ENCODE measurements at places on chromosomes 6 and 20. TPM values are rescaled to one million over a fixed set of nuclear protein-coding genes. Genes with fewer than 3 reads are reported as not detected.

Gene VSTM2L
- total RNA-seq, result not detected

Gene ECT2L
- total RNA-seq, result not detected

Gene SPATA25
- 1.0 TPM for total RNA-seq

GRCh38 chr6:36752886-36753506 lies 55.4 kb downstream of the RAB44 start:
- H3K27ac ChIP-seq, result peak overlapping the region; percentile 89
- peaks cover 54% of the 10 kb centered on the region for H3K4me1 ChIP-seq
- H3K4me3 ChIP-seq, result no peak overlapping the region

- H3K4me1 ChIP-seq, result peaks cover 42% of the 10 kb centered on the region
- peak overlapping the region; percentile 96 for H3K4me3 ChIP-seq
- peak overlapping the region; percentile 97 for H3K27ac ChIP-seq
Observed at GRCh38 chr6:95576218-95576997, 927 bp upstream of the MANEA start.

Gene UNC93A
- not detected for total RNA-seq

DNA sequence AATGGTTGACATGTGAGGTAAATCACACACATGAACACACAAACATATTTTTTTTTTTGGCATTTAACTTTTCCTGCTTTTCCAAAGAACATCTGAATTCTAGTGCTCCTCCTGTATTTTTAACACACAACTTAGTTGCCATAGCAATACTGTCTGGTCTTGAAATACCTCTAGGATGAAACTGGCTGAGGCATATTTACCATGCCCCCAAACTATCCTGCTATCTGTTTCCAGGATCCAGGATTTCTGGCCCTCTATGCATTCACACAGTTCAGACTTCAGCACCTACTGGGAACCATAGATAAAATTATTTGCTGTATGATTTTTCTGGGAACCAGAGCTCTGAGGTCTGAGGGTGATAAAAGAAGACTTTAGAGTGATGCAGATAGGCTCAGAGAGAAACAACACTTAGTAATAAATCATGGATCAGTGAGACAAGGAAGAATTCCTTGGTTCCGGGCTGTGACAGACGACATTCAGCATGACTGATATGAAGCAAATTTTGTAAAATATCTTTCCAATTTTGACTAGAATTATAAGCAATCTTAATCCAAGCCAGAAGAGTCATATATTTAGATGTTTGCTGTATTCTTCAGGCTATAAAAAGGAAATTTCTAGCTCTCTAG lies 359.7 kb downstream of the BTBD9 start:
- H3K4me1 ChIP-seq, result peaks cover 14% of the 10 kb centered on the region
- H3K27me3 ChIP-seq, result no peaks in the 10 kb centered on the region
- no peak overlapping the region for H3K4me3 ChIP-seq
- DNase-seq, result no peak

Gene RAET1L
- total RNA-seq, result not detected

GRCh38 chr6:126091466-126091865 lies 105.1 kb downstream of the TRMT11 start:
- no peaks in the 10 kb centered on the region for H3K27me3 ChIP-seq
- H3K36me3 ChIP-seq, result peaks cover 12% of the 10 kb centered on the region
- no peak overlapping the region for H3K27ac ChIP-seq
- no peak overlapping the region for H3K4me3 ChIP-seq
- no peak for DNase-seq

Gene CAGE1
- 0.10 TPM for total RNA-seq

DNA sequence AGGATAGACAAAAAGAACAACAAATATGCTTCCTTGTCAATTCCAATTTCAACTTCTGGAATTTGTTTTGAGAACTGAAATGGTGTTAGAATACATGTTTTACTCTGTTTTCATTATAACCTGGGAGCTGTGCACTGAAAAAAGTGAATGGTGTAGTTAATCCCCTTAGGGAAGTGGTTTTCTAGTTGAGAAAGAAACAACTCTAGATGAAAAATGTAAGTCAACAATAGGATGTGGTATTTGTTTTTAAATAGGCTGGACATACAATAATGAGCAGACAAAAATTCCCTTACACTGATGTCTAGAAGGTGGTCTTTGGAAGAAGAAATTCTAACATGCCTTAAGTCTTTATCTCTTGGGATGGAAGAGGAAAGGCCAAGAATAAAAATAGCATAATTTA lies 59.9 kb upstream of the TINAG start:
- H3K27me3 ChIP-seq, result no peaks in the 10 kb centered on the region
- H3K27ac ChIP-seq, result no peak overlapping the region
- H3K36me3 ChIP-seq, result no peaks in the 10 kb centered on the region
- H3K4me1 ChIP-seq, result no peaks in the 10 kb centered on the region
- DNase-seq, result no peak
- H3K4me3 ChIP-seq, result no peak overlapping the region

DNA sequence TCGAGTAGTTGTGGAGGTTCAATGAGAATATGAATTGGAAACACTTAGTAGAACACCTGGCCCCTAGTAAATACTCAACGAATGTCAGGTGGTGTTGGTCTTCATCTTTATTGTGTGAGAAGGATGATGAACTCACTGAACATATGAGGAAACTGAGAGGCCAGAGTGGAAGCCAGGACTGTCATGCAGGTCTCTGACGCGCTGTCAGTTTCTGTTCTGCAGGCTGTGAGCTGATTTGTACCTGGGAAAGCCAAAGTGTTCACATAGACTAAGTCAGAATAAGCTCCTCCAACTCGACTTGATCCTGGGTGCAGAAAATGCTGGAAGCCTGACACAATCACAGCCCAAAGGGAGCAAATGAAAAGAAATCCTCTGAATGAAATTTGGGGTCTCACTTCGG lies 222.2 kb downstream of the LY86 start:
- no peak for DNase-seq
- no peaks in the 10 kb centered on the region for H3K27me3 ChIP-seq
- peaks cover 21% of the 10 kb centered on the region for H3K4me1 ChIP-seq
- H3K27ac ChIP-seq, result no peak overlapping the region
- no peaks in the 10 kb centered on the region for H3K36me3 ChIP-seq

Gene OR2J3
- not detected for total RNA-seq

DNA sequence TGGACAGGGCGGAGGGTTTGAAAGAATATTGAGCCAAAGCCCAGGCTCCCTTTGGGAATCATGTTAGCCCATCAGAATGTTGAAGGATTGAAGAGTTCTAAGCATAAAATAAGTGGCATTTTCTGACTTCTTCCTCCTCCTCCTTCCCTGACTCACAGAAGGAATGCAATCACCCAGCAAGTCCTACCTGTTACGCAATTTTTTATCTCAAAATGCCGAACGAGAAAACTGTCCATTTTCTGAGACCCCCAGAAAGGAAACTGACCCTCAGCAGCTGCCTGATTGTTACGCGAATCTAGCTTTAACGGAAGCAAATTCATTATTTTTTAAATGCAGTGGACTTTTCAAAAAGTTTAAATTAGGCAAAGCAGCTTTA lies 4.7 kb upstream of the DNAJC5 start:
- H3K27ac ChIP-seq, result no peak overlapping the region

Gene HLA-DOA
- total RNA-seq, result 9.8 TPM

DNA sequence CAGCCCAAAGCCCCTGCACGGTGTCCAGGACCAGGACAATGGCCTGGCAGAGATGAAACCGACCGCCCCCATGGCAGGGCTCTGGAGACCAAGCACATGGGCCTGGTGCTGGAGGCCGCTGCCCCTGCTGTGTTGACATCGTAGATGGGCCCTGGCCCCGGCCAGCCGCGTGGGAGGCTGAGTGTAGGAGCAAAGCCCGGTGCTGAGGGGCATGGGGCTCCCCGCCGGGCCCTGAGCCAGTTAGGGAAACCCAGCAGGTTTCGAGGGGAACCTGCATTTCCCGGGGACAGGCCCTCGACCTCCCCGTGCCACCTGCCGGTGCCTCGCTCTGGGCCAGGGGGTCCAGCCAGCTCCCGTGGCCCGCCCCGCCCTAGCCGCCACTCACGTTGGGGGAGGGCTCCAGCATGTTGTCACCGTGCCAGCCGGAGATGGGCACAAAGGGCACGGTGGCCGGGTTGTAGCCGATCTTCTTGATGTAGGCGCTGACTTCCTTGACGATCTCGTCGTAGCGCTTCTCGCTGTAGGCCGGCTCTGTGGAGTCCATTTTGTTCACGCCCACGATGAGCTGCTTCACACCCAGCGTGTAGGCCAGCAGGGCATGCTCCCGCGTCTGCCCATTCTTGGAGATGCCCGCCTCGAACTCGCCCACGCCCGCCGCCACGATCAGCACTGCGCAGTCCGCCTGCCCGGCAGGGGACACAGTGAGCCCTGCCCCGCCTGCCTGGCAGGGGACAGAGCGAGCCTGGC lies 4.3 kb downstream of the EEF1A2 start:
- no peak for DNase-seq
- H3K27me3 ChIP-seq, result peaks cover 39% of the 10 kb centered on the region
- no peak overlapping the region for H3K27ac ChIP-seq
- H3K4me3 ChIP-seq, result no peak overlapping the region
- H3K4me1 ChIP-seq, result peaks cover 4% of the 10 kb centered on the region
- H3K36me3 ChIP-seq, result no peaks in the 10 kb centered on the region

Gene SUMO4
- total RNA-seq, result 2.3 TPM

- no peak within 1 kb of the TSS for H3K27ac ChIP-seq
- H3K36me3 ChIP-seq, result no peaks in the 10 kb centered on the region
- H3K4me3 ChIP-seq, result no peak within 1 kb of the TSS
- peaks cover 5% of the 10 kb centered on the region for H3K4me1 ChIP-seq
Observed at GRCh38 chr20:23086056-23086566, at the start of gene CD93. TSS of gene CD93 (minus strand) at chr20:23086324. CDS start at chr20:23086192, 132 bp downstream.

DNA sequence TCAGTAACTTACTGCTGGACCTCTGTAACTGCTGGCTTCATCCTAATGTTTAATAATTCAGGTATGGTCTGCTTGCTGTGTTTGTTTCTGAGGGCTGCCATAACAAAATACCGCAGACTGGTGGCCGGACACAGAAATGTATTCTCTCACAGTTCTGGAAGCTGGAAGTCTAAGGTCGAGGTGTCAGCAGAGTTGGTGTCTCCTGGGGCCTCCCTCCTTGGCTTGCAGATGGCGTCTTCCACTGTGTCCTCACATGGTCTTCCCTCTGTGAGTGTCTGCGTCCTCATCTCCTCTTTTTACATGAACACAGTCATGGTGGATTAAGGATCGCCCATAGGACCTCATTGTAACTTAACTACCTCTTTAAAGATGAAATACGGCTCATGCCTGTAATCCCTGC lies 389.7 kb upstream of the JARID2 start:
- H3K27ac ChIP-seq, result no peak overlapping the region
- H3K4me1 ChIP-seq, result peaks cover 34% of the 10 kb centered on the region
- H3K27me3 ChIP-seq, result no peaks in the 10 kb centered on the region
- no peak overlapping the region for H3K4me3 ChIP-seq

Gene TSBP1
- not detected for total RNA-seq

Gene POPDC3
- not detected for total RNA-seq

GRCh38 chr6:30896541-30896940 lies 11.5 kb upstream of the GTF2H4 start:
- DNase-seq, result no peak
- no peaks in the 10 kb centered on the region for H3K27me3 ChIP-seq
- H3K36me3 ChIP-seq, result peaks cover 2% of the 10 kb centered on the region
- no peak overlapping the region for H3K4me3 ChIP-seq
- no peak overlapping the region for H3K27ac ChIP-seq

Gene OOEP
- total RNA-seq, result not detected

GRCh38 chr6:1915226-1915625 lies 305.5 kb downstream of the FOXC1 start:
- H3K4me1 ChIP-seq, result peaks cover 13% of the 10 kb centered on the region
- H3K27ac ChIP-seq, result no peak overlapping the region
- peaks cover 8% of the 10 kb centered on the region for H3K36me3 ChIP-seq
- no peak for DNase-seq
- H3K4me3 ChIP-seq, result no peak overlapping the region

- H3K4me3 ChIP-seq, result no peak overlapping the region
- H3K27me3 ChIP-seq, result peaks cover 14% of the 10 kb centered on the region
- H3K4me1 ChIP-seq, result no peaks in the 10 kb centered on the region
- no peaks in the 10 kb centered on the region for H3K36me3 ChIP-seq
- no peak for DNase-seq
- H3K27ac ChIP-seq, result no peak overlapping the region
Observed at GRCh38 chr6:99146711-99147110, 199.0 kb upstream of the FBXL4 start.

Gene BEND6
- not detected for total RNA-seq

DNA sequence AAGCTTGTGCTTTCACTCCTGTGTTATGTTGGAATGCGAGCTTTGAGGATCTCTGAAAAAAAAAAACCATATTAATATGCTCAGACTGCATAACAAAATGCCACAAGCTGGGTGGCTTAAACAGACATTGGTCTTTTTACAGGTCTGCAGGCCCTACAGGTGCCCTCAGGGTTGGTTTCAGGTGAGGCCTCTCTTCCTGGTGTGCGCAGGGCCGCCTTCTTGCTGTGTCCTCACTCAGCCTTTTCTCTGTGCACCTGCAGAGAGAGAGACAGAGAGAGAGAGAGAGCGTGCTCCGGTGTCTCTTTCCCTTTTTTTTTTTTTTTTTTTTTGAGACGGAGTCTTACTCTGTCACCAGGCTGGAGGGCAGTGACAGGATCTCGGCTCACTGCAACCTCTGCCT lies 114.1 kb upstream of the SNX9 start:
- no peaks in the 10 kb centered on the region for H3K36me3 ChIP-seq
- H3K27ac ChIP-seq, result no peak overlapping the region
- no peaks in the 10 kb centered on the region for H3K4me1 ChIP-seq
- DNase-seq, result no peak

- DNase-seq, result no peak
- peaks cover 2% of the 10 kb centered on the region for H3K36me3 ChIP-seq
- H3K4me1 ChIP-seq, result peaks cover 2% of the 10 kb centered on the region
- peaks cover 4% of the 10 kb centered on the region for H3K27me3 ChIP-seq
- H3K27ac ChIP-seq, result no peak overlapping the region
Observed at GRCh38 chr6:25883991-25884390, 9.9 kb upstream of the SLC17A3 start.

GRCh38 chr6:89027756-89028155 lies 52.8 kb upstream of the PNRC1 start:
- H3K27ac ChIP-seq, result no peak overlapping the region
- no peaks in the 10 kb centered on the region for H3K27me3 ChIP-seq
- DNase-seq, result no peak
- no peaks in the 10 kb centered on the region for H3K4me1 ChIP-seq

Gene IER3
- 295 TPM for total RNA-seq

DNA sequence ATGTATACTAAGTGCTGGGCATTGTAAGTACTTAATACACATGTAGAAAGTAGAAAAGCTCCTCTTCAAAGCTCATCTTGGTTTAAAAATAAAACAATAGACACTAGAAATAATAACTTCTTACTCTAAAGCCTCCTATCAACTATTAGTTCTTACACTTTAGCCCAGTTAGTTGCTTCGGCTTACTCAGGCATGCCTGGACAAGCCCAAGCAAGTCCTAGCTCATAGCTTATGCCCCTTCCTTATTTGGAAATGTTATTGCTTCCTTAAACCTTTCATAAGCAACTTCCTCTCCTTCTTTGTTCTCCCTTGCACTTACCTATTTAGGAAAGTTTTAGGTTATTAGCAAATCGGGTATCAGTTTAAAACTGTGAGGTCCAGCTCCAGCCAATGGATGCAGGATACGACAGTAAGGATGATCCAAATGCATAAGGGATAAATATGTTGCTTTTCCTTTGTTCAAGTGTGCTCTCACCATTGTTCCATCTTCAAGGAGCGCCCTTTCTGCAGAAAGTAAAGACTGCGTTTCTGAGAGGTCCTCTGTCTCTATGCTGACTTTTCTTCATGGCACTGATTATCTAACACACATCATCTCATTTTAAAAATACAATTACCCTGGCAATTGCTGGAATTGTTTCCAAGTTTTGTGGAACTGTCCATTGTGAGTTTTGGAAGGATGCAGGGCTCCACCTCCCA lies 12.3 kb downstream of the TMEM30A start:
- peak overlapping the region; percentile 54 for H3K27ac ChIP-seq
- no peak for DNase-seq
- H3K4me3 ChIP-seq, result no peak overlapping the region
- H3K4me1 ChIP-seq, result peaks cover 61% of the 10 kb centered on the region
- peaks cover 56% of the 10 kb centered on the region for H3K36me3 ChIP-seq

Gene SLX4IP
- 7.4 TPM for total RNA-seq

Measured in activated naive CD8-positive, alpha-beta T cell treated with anti-CD3 and anti-CD28 coated beads for 36 hours (primary cell).